SK-N-DZ (cell line): ENCODE measurements at places on chromosomes 1 and 21.

GRCh38 chr1:26142159-26142558 is 16.7 kb upstream of the FAM110D start:
- no peak for DNase-seq

- no peak for DNase-seq
These were observed 13.2 kb upstream of the BEND5 start for GRCh38 chr1:48789903-48790302.

DNA sequence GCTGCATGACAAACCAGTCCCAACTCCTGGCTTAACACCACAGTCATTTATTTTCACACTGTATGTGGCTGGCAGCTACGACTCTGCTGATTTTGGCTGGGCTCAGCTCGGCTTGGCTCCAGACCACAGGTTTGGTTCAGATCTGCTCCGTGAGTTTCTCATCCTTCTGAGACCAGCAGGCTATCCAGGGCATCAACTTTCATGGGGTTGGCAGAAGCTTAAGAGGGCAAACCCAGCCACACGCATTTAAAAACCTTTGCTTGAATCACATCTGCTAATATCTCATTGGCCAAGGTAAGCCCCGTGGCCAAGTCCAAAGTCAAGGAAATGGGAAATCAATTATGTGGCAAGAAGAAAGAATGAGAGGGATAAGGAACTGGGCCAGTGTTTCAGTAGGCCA is 574.2 kb downstream of the MATN1 start:
- DNase-seq: no peak

GRCh38 chr1:3768811-3769390 is 3.6 kb upstream of the SMIM1 start:
- no peak for DNase-seq

DNA sequence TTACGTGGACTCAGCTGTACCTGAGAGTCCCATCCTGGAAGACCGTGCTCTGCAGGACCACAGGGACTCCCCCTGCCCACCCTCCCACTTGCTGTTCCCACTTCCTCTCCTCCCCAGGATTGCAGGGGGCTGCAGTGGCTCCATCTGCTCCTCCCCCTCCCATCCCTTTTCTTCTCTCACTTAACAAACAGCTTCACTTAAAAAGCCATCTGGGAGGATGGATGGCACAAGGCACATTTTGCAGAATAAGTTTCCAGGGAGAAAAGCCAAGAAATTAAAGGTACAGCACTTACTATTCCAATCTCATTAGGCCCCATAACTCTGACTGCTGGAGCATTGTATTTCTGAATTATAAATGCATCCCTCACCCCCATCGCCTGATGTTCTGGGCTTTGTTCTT is 458.7 kb downstream of the PTPRU start:
- DNase-seq: no peak

GRCh38 chr21:24941316-24942185 is 665.7 kb downstream of the MRPL39 start:
- DNase-seq: no peak

GRCh38 chr1:50416150-50416527 is 7.1 kb downstream of the DMRTA2 start:
- no peak for DNase-seq

DNA sequence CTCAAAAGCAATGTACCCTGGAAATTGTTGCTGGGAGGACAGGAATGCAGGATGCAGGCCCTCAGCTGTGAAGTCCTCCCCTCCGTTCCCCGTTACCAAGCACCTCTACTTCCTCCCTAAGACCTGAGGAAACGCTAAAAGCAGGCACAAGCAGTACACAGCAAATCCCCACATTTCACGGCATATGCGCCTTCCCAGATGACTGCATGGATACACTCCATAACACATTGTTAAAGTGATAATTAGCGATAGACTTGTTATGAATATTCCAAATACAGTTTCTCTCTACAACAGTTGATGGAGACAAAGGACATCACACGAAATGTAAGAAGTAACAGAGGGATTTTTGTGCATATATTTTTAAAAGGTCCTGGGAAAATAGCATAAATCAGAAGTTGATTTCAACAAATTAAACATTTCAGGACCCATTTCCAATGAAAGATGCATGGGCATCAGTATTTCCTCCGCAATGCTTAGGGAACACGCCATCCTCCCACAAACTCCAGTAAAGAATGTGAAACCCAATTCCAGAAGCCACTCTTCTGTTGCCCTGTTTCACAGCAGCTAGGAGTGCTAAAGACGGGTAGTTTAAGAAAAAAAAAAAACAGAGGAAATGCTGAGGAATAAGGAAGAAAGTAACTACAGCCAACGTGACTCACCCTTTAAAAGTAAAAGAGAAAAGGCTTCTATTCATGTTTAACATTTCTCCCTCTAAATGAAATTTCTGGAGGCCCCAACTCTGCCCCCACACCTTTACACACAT is 75.5 kb downstream of the HIVEP3 start:
- DNase-seq: no peak

DNA sequence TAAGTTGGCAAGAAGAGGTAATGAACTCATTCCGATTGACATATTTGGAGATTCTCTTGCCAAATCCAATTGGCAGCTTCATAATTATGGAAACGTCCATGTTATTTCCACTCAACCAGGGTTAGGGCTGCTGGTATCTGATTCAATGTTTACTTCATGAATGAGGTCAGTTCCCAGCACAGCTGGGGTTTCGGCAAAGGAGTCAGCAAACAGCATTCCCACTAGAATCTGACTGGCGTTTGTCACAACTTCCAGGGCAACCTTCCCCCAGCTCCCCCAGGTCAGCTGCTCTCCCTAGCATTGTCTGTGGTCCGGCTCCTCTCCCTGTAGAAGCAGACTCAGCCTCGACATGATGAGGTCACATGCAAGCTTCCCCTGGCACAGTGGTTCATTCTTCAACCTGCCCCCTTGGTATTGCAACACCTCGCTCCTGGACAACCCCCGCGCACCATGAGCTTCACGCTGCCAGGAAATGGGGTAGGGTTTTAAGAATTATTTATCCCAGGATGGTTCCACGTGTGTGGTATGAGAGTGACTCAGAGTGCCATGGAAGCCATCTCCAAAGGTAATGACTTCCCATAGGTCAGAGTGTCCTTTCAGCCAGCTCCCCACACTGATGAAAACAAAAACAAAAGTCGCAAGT is 100.7 kb upstream of the SLC25A33 start:
- no peak for DNase-seq

GRCh38 chr21:28151758-28152157 is 840.9 kb downstream of the LTN1 start:
- no peak for DNase-seq

DNA sequence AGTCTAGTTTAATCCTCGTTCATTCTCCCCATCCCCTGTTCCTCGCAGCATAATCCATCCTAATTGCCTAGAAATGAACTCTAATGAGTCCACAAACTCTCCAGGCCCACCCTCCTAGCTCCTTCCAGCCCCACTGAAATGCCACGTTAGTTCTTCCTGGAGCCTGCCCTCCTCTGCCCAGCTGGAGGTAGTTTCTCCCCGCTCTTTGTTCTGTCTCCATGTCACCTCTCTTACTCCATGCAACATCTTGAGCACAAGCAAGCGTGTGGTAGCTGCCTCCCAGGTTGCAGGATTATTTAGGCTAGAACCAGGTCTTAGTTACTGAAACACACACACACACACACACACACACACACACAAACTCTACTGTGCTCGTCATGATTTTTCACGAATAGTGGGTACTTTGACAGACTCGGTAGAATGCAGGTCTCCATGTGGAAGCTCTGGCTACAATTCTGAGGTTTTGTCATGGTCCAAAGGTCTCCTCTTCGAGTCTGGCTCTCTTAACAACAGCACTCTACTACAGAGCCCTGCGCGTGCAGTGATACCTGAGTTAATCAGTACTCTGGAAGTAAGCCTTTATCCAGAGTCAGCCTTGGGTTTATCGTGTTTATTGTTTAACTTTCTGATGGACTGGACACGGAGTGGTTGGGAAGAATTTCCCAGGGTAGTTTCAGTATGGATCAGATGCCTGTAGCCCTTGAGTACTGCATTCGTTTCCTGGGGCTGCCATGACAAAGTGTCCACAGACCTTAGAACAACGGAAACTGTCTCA is 27.5 kb downstream of the HUNK start:
- DNase-seq: peak; percentile 40

- DNase-seq: no peak
These were observed 12.8 kb upstream of the CASQ2 start for GRCh38 chr1:115781343-115781742.

- DNase-seq: no peak
These were observed 439.2 kb downstream of the PTBP2 start for GRCh38 chr1:97160818-97161217.

DNA sequence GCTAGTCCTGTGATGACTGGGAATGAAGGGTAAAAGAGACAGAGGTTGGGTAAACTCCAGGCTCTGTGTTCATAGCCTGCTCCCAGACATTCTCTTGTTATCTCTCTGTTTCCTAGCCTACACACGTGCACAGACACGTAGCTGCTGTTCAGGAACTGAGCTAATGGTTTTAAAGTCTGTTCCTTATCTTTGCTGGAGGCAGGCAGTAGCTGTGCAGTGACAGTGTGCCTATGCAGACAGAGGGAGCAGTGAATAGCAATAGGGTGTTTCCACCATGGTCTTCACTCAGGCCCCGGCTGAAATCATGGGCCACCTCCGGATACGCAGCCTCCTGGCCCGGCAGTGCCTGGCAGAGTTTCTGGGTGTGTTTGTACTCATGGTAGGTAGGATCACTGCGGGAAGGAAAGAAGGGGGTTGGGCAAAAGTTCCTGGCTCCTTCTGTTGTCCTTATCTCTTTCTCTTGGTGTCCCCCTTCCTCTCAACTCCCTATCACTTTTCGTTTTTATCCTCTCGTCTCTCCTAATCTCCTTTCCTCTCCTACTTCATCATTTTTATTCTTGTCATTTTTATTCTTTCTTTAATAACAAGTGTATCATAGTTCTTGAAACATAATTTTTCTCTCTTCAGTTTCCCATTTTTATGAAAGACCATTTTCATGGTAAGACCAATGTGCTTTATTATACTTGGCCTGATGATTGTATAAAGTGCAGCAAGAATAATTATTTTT is at the start of gene AQP10:
Gene AQP10, plus strand, starts transcription at position 212 of the 727 bp plus-strand sequence. Its CDS starts 63 bp downstream, at position 275.
- peak; percentile 65 for DNase-seq

GRCh38 chr1:81478219-81478618 is 322.5 kb upstream of the ADGRL2 start:
- no peak for DNase-seq

DNA sequence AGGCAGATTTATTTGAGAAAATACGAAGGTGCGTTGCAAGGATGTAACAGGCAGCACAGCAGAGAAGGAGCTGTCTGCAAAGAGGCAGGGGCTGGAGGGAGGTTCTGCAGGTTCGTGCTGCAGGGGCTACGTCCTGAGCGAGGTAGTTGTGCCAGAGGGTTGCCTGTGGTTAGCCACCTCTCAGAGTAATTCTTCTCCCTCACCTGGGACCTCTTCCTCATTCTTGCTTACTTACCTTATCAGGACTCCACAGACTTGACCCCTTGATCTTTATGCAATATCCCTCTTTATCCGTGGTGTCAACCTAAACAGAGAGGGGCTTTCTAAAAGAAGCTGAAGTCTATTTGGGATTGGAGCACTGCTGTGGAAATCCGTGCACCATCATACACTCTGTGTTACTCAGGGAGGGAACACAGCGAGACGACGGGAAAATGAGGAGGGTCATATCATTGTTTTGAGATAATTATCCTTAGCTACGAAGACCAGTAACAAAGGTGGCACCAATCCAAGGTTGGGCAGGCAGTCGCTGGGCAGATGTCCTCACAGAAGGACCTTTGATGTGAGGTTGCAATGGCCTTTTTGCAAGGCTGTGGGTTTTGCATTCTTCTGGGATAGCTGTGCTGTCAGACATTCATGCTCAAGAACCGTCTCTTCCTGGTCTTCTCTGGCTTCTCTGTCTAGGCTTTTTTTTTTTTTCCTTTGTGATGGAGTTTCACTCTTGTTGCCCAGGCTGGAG is 82.8 kb downstream of the WDR4 start:
- DNase-seq: no peak

DNA sequence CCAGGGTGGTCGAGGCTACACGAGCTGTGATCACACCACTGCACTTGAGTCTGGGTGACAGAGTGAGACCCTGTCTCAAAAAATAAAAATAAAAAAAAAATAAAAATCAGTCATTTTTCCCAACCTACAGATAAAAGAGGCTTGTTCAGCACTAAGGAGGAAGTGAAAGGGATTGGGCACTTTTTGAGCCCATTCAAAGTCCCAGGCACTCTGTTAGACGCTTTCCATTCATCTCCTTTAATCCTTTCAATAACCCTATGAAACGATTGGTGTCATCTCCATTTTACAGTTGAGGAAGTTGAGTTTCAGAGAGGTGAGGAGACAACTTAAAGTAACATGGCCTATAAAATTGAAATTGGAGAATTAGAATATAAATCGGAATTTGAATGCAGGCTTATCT is 10.4 kb upstream of the AGO4 start:
- DNase-seq: no peak

DNA sequence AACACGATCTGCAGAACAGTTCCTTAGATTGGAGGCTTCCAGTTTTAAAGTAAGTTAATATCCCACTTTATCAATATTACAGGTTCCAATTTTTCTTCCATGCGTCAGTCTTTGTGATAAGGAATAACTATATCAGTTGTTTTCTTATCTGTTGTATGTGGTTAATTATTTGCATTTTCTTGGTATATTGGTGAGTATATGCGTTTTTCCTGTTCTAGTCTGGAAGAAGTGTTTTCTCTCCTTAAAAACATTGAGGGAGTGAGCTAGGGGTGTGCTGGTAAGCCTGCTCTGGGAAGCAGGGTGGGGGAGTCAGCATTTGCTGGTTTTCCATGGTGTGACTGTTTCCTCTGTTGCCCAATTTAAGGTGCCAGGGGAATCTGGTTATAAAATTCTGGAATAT is 50.2 kb upstream of the KIF1B start:
- no peak for DNase-seq

DNA sequence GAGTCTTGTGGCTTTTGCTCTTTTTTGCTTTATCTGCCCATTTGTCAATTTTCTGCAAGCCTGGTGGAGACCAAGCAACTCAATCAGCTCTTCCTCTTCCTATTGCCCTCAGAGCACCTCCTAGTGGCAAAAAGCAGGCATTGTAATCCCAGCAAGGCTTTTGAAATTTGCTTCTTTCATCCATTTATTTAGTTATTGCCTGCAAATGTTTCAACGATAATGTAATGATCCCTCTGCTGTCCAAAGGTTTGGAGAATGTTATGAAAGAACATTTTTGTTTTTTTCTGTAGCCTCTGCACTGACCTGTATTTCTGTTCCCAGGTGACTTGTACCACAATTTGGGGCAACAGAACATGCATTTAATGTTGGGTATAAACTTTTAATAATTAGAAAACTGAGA is 127.8 kb downstream of the GABPA start:
- peak; percentile 15 for DNase-seq

GRCh38 chr1:24695202-24695974 is 49.9 kb upstream of the CLIC4 start:
- no peak for DNase-seq

GRCh38 chr1:99537886-99538617 is 107.9 kb upstream of the PALMD start:
- DNase-seq: no peak

GRCh38 chr1:205344066-205344928 is 12.4 kb downstream of the KLHDC8A start:
- no peak for DNase-seq

- DNase-seq: no peak
These were observed 281.1 kb downstream of the DNM3 start for GRCh38 chr1:172122381-172122780.
